Right cardiac atrium (tissue), 5 donors: ENCODE measurements at places on chromosomes 5 and 9. TPM values are rescaled to one million over a fixed set of nuclear protein-coding genes. Genes with fewer than 3 reads are reported as not detected.
A peak's percentile ranks its signal among the peaks of the same experiment; 100 is the strongest.

The GNA14 gene
- total RNA-seq: 4.3 TPM

The KIF4B gene
- total RNA-seq: not detected

The EDIL3 gene
- total RNA-seq: 3.2 TPM

The SPINK7 gene
- not detected for total RNA-seq

The CER1 gene
- total RNA-seq: not detected

The SPATA24 gene
- 9.8 TPM for total RNA-seq

The PNPLA7 gene
- 7.6 TPM for total RNA-seq

The NDST1 gene
- total RNA-seq: 54.9 TPM

DNA sequence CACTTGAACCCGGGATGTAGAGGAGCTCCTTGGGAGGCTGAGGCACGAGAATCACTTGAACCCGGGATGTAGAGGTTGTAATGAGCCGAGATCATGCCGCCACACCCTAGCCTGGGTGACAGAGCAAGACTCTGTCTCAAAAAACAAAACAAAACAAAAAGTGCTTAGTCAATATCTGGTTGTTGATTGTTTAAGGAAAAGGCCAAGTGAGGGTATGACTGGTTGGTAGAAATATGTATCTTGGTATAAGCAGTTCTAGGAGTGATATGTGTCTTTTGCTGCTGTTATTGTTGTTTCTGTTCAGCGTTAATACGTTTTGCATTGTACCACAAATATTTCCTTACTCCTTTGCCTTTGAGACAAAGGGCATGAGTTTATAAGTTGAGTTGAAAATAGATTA is 210.7 kb upstream of the DMRT1 start:
- no peak for DNase-seq

- DNase-seq: no peak
Observed at GRCh38 chr9:2780326-2780725, 63.0 kb downstream of the KCNV2 start.

GRCh38 chr5:57117596-57117995 is 56.3 kb upstream of the GPBP1 start:
- DNase-seq: no peak

- no peak for DNase-seq
Observed at GRCh38 chr5:127369796-127370195, 79.2 kb downstream of the MEGF10 start.

- no peak for DNase-seq
Observed at GRCh38 chr9:113431191-113431590, 20.6 kb downstream of the C9orf43 start.

DNA sequence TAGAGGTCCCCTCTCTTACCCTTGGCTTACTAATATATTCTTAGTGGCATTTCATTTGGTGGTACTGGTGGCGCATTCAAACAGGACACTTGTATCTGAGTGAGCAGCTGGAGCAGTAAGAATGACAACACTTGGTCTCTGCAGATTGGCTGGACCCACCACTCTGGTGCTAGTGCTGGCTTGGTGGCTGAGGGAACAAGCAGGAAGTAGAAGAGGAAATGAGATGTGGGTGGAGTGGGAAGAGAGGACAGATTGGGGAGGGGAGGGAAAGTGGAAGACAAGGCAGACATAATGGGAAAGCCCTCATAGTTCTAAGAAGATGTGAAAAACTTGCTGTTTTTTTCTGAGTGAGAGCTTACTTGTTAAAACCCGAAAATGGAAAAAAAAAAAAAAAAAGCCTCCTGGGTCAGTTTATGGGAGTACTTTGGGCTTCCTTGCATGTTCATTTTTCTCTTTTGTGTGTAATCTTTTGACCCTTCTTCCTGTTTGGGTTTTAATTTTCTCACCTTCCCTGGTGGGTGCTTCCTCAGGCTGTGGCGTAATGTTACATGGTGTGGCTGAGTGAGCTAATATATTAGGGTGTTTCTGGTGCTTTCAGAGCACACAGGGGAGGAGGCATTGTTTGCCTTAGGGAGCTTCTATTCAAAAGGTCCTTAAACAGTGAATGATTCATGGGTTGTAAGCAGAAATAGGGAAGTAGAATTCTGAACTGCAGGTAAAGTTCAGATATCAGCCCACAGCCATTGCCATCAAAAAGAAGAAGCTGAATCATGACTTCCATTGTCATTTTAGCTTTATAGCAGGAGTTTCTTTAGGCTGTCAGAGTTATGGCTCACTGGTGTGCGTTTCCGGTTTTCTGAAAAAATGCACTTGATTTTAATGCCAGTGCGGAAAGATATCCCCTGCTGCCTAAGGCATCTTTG is 52.3 kb downstream of the TLE4 start:
- DNase-seq: peak; percentile 56

GRCh38 chr5:6188344-6188743 is 190.0 kb downstream of the MED10 start:
- DNase-seq: no peak

DNA sequence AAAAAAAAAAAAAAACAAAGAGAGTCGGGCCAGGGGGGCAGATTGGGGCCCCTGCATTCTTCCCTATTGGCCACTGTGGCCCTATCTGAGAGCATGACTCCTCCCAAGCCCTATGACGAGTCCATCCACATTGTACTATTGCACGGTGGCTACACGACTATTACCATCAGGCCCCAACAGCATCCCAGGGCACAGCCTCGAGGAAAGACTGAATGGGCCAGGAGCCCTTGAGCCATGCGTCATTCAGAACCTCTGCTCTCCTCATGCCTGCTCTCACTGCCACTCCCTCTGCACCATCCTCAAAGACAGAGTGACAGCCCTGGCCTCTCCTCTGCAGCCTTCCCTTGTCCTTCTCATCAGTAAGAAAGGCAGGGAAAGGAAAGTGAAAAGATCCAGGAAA is 20.2 kb upstream of the ORM1 start:
- DNase-seq: no peak

GRCh38 chr9:95192631-95193030 is 124.9 kb downstream of the FANCC start:
- DNase-seq: no peak

DNA sequence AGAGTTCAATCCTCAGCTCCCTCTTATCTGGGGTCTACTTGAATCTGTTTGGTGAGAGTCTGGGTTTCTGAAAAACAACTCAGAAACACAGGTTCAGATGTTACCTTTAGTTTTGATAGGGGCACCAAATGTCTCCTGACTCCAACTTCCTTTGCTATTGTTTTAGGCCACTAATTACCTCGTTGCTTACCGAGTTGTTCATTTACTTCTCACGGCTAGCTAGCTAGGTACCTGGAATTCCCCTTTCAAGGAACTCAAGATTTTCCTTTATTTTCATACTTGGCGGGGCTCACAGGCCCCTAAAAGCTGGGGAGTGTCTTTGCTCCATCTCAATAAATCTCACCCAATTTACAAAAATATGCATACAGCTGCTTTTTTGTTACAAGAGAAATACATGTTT is 111.4 kb downstream of the SLC28A3 start:
- DNase-seq: no peak

DNA sequence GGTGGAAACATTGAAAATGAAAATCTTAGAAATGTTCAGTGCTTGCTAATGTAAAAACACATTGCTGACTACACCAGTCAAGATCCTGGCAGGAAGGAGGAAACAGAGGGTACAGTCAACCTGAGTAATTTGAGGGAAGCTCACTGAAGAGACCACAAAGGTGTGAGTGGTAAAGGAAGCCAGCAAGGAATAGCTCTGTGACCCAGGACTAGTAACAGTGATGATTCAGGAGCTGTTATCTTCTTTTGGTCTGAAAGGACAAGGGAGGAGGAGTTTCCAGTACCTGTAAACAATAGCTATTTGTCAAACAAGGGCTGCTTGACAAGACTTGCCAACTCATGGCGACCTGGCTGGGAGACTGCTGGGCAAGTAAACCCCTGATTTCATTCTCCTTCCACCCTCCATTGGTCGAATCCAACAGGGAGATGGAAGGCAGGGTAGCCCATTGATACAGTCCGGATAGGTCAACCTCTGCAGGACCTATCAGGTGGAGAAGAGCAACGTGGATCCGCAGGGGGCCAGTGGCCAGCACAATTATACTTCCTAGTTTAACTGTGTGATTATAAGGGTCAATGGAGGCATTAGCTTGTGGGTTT is 68.1 kb downstream of the MAMDC2 start:
- no peak for DNase-seq

- no peak for DNase-seq
Observed at GRCh38 chr5:17255471-17256021, 38.1 kb downstream of the BASP1 start.

GRCh38 chr5:73633060-73633459 is 7.1 kb downstream of the ARHGEF28 start:
- no peak for DNase-seq

- no peak for DNase-seq
Observed at GRCh38 chr9:76390656-76391055, 3.6 kb downstream of the RFK start.

DNA sequence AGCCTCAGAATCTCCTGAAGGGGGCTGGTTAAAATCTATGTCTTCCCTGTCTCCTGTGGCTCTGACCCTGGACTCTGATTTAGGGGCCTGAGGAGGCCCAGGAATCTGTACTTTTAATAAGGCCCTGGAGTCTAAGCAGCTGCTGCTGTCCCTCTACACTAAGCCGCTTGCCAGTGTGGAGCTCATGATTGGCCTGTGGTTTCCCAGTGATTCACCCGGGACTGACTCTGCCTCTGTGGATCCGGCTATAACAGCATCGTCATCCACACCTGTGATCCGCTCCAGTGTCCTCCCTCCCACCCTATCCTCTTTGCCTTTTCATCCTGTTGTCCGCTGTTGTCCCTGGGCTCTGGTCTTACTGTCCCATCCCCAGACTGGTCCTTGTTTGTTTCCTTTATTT is 3.7 kb downstream of the SLC31A2 start:
- no peak for DNase-seq

DNA sequence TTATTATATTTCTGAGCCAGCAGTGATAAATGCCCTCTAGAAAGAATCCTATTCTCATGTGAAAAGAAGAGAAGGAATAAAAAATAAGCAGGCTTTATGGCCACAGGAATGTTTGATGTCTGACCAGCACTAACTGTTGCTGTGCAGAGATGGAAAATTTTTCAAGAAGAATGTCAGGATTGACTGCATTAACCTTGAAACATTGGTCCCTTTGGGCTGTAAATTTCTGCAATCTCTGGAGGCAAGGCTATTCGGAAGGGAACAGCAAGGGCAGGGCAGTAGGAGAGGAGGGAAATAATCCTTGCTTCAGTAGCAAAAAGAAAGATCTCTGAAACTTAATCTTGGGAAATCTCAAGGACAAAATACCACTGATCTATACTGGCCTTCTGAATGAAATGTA is 415.2 kb downstream of the DNAH5 start:
- no peak for DNase-seq

DNA sequence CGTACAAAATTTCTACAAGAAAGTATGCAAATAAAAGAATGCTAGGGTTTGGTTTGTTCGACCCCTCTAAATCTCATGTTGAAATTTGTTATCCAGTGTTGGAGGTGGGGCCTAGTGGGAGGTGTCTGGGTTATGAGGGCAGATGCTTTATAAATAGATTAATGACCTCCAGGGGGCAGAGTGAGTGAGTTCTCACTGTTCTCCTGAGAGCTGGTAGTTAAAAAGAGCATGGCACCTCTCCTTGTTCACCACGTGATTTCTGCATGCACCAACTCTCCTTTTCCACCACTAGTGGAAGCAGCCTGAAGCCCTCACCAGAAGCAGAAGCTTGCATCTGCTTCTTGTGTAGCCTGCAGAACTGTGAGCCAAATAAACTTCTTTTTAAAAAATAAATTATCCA is 50.4 kb upstream of the FAM170A start:
- no peak for DNase-seq

GRCh38 chr9:124623966-124624734 is 117.0 kb upstream of the NR5A1 start:
- DNase-seq: no peak

DNA sequence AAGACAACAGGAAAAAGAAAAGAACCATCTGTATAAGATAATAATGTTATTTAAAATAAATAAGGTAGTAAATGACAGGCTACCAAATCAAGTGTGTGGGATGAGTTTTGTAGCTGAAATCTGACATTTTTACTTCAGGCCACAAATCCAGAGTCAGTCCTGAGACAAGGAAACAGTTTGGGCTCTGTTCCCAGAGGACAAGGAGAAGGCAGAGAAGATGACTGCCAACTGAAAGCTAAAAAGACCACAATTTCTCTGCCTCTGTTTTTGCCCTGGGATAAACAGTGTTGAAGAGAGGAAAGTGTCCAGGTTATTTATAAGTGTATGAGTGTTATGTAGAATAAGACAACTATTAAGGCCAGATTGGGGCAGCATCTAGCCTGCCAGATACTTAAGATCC is 180.5 kb downstream of the NFIB start:
- no peak for DNase-seq

DNA sequence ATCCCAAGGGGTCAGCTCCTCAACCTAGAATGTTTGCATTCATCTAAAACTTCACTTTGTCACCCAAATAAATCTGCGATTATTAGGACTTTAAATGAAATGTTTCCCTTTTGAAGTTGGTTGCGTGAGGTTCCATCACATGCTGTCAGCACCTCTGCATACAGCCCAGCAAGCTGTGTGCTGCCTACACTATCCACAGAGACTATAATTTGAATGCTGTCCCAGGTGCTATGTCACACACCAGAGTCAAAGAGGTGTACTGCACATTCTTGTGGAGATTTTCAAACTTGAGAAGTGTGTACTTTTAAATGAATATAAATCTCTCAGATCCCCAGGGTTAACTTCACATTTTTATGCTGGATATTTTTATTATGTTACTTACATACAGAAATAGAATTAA is 19.3 kb upstream of the CKS2 start:
- no peak for DNase-seq

DNA sequence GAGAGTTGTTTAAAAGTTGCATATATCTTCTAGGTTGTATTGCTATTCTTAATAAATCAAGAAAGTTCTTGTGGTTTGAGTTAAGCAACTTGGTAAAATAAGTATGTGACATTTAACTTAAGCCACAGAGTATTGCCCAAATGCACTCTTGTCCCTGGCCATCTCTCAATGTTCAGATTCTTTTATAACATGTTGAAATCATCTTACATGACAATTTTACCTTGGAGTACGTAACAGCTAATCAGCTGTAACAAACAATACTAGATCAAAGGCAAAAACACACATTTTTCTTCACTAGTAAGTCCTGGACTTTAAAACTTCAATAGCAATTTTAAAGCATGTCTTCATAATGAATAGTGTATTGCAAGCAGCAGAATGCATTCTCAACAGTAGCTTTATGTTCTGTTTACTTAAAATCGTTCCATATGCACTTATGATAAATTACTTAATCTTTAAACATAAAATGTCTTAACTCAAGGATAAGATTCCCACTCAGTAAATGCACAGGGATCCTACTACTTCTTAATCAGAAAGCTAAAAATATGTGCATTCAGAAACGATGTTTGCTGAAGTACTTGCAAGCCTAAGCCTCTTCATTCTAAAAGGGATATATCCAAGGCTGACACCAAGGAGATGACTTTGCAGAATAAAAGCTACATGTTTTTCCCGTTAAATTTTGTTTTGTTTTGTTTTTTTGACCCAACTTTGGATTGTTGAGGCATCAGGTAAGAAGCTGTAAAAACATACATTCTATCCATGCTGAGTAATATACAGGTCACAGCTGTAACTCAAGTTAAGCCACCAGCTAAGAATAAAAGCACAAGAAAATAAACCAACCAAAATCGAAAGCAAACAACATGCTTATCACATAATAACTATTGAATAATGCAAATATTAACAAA is 86.1 kb upstream of the NFIB start:
- no peak for DNase-seq

GRCh38 chr5:139912804-139913203 is 117.2 kb downstream of the PSD2 start:
- no peak for DNase-seq
